ENCODE measurements at places on chromosomes 6 and 20.

DNA sequence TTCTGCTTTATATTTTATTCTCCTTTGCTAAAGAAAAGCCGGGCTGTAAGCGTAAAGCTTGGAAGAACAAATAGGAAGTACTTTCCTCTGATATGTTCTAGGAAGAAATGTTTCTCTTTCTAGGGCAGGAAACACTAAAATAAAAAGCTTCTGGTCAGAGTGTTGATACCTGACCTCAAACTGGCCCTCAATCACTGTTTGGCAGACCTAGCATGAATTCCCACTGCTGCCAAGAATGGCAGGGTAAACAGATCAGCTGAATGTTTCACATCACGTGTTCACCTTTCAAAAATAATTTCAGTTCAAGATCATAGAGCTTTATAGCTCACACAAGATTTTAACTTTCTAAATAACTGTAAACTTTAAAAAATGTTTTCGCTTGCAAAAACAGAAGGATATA is 2.9 kb downstream of the MPC1 start:
- no peak for DNase-seq

GRCh38 chr6:2866171-2866846 is 24.6 kb upstream of the SERPINB1 start:
- no peak for DNase-seq

DNA sequence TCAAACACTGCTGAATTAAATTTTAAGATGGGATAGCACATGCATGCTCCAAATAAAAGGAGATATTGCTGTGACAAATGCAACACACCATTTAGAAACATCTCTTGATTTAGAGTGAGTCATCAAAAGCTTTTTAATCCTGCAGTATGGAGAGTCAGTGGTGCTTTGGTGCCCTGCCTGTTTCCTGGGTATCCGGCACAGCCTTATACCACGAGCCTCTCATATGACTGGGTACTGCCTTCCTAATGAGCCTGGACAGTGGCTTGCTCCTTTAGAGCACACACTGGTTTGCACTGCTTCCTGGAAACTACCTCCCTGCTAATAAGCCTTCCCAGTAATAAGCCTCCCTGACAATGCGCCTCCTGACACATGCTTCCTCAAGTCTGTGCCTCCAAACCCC is 65.3 kb upstream of the KCNK16 start:
- DNase-seq: no peak

DNA sequence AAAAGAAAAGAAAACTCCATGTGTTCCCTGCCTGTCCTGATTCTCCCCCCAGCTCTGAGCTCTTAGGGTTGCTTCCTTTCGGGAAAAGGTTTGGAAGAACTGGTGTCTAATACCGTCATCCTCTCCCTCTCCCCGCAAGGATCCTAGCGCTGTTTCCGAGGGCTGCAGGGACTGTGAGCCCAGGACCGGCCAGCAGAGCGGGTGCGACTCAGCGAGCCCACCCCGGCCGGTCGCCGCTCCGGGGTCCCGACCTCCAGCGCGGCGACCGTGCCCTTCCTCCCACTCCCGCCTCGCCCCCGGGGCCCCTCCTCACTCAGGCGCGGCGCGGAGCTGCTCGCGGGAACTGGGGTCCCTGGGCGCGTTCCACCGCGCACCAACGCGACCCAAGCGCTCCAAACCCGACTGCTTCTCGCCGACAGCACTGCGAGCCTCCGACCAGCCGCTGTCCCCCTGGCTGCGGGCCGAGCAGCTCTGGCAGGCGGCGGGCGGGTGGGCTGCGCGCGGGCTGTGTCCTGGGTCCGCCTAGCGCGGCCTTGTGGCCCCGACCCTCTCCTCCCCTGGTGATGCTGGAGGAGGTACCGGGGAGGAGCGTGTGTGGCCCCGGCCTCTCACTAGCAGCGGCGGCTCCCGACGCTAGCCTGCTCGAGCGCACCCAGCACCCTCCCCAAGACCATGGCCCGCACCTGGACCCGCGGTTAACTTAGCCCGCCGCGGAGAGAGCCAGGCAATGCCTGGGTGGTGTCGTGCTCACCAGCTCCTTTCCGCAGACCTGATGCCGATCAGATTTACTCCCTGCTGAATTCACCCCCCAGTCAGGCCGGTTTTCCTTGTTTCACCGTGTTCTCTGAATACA is at the start of gene PLA2G7:
TSS of gene PLA2G7 (minus strand) at position 509 of the 853 bp plus-strand sequence. CDS start 12,484 bp downstream, outside the sequence.
- no peak for DNase-seq

DNA sequence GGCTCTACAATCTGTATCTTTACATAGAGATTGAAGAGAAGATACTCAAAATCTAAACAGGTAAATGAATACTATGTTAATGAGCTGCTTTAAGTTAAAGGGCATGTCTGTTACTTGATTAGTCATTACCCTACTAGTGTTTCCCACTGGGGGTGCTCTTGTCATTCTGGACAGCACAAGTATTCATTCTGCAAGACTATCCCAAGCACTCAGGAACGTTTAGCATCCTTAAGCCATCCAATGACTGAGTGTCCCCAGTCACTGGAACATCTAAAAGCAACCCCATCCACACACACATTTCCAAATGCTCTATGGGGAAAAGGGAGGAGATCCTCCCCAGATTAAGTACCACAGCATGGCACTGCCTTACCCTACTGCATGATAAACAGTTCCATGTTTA is 25.7 kb downstream of the EZR start:
- no peak for DNase-seq

DNA sequence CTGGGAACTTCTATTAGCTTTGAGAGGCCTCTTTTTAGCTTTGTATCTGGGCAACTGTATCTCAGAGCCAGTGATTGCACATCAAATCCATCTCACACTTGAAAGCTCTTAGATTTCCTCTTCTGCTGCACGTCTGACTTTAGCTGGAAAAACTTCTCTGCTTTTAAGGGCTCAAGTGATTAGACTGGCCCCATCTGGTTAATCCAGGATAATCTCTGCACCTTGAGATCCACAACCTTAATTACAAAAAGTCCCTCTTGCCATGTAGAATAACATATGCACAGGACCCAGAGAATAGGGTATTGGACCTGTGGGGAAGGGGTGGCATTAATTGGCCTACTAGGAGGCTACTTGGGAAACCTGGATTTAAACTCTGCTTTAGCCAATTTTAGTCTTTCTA is 24.2 kb downstream of the KLHL31 start:
- DNase-seq: no peak

DNA sequence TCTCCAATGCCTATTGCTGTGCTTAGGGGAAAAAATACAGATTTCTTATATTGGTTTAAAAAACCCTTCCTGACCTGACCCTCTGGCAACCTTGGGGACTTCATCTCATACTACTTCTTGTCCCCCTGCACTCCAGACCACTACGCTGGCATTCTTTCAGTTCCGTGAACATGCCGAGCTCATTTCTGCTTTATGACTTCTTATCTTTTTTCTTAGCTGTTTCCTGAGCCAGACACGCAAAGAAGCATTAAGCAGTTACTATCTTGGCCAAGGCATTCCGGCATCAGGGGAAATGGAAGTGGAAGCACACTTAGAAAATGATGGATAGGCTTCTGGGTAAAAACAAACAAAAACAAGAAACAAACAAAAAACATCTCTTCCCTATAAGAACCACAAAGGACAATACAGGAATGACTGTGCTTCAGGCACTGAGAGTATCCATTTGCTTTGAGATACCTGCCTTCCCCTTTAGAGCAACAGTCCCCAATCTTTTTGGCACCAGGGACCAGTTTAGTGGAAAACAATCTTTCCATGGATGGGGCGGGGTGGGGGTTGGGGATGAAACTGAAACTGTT is 4.4 kb upstream of the CCDC28A start:
- DNase-seq: no peak

- no peak for DNase-seq
Measured at GRCh38 chr20:38601216-38602184, at the start of gene ARHGAP40. TSS of gene ARHGAP40 (plus strand) at chr20:38601809.

GRCh38 chr6:50815436-50816114 is 3.1 kb upstream of the TFAP2B start:
- no peak for DNase-seq

GRCh38 chr6:97207383-97207782 is 75.6 kb downstream of the MMS22L start:
- no peak for DNase-seq

DNA sequence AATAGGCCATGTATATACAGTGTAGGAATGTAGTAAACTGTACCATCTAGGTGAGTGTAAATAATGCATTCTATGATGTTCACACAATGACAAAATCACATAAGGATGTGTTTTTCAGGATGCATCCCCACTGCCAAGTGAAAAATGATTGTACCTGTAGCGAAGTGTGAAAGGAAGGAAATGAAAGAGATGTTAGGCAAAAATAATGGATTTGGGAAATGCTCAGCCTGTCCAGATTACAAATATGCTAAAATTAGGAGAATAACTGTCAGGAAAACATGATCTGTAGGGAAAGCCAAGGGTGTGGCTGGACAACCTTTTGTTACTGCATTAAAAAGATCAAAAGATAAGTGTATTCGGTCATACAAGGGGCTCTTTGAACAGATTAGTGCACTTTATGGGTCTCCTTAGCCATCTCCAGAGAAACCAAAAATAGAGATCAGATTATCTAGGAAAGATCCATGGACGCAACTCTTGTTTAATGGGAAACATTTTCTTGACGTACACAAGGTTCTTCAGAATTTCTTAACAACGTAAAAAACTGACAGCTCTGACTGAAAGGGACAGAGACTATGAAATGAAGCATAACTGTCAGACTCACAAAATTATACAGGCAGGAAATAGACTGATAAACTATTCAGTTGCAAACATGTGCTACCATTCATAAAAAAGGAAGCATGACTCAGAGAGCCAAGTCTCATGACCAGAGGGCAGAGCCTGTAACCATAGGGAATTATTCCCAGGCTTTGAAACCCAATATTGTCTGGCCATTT is 253.6 kb upstream of the RAB32 start:
- DNase-seq: peak; percentile 49

DNA sequence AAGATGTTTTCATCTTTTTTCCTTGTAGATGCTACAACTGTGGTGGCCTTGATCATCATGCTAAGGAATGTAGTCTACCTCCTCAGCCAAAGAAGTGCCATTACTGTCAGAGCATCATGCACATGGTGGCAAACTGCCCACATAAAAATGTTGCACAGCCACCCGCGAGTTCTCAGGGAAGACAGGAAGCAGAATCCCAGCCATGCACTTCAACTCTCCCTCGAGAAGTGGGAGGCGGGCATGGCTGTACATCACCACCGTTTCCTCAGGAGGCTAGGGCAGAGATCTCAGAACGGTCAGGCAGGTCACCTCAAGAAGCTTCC is 101.5 kb downstream of the POPDC3 start:
- DNase-seq: no peak

DNA sequence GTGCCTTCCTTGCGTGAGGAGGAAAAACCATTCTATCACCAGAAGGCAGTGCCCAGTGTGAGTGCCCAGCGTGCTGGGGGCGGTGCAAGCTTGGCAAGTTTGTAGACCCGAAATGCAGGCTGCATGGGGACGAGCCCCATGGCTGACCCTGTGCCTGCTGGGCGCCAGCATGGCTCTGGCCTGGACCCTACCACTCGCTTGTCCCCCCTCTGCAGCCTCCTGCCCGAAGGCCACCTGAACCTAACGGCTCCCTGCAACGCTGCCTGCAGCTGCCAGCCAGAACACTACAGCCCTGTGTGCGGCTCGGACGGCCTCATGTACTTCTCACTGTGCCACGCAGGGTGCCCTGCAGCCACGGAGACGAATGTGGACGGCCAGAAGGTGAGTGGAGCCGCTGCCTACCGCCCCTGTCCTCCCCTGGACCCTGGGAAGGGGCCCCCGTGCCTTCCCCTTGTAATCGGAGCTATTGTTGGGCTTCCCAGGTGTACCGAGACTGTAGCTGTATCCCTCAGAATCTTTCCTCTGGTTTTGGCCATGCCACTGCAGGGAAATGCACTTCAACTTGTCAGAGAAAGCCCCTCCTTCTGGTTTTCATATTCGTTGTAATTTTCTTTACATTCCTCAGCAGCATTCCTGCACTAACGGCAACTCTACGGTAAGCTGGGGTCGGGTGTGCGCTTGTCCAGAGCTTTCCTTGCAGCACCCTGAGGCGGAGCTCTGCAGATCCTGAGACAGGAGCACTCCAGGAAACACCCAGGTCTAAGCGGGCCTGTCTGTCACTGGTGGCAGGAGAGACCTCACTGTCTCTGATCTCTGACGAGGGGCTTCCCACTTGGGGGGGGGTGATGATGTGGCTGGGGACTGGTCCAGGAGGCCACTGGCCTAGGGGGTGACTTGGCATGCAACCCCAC is 25.5 kb downstream of the SLCO4A1 start:
- no peak for DNase-seq

- DNase-seq: no peak
Measured at GRCh38 chr6:136149311-136149710, 100.8 kb downstream of the MTFR2 start.

- DNase-seq: no peak
Measured at GRCh38 chr20:38871560-38871953, 54.7 kb upstream of the FAM83D start.

DNA sequence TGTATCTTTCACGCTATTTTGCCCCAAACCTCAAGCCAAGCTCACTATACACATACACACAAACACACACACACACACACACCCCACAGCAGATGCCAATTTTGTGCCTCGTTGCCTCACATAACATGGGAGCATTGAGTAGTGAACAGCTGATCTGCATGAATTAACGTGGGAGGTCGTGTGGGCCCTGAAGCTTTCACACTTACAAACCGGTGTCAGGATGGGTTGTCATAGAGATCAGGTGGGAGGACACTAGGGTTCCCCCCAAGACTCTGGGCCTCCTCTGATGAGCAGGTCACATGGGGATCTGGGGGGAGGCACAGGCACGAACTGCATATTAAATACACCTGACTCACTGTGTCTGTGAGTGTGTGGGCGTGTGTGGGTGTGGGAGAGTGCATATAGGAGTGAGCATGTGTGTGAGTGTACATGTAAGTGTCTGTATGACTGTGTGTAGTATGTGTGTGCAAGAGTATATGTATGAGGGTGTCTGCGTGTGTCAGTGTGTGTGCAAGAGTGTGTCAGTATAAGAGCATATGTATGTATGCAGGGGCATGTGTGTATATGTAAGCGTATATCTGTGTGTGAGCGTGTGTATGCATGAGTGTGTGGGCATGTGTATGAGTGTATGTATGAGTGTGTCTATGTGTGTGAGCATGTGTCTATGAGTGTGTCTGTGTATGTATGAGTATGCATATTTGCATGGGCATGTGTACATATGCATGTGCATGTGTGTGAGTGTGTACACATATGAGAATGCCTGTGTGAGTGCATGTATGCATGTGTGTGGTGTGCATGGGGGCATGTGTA is 370.4 kb downstream of the PREX1 start:
- DNase-seq: no peak

- DNase-seq: no peak
Measured at GRCh38 chr20:59040667-59041066, 1.9 kb downstream of the PRELID3B start.

DNA sequence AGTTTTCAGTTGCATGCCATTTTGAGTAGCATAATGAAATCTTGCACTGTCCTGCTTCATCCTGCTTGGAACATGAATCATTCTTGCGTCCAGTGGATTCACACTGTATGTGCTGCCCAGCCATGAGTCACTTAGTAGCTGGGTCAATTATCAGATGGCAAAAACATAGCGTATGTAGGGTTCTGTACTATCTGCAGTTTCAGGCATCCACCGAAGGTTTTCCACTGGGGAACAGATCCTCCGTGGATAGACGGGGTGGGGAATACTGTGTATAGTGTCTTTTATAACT is 61.4 kb downstream of the IL22RA2 start:
- DNase-seq: no peak
